ENCODE measurements at places on chromosomes 3 and 15.

GRCh38 chr3:39110041-39110639, 2.7 kb downstream of the TTC21A start:
- no peak for DNase-seq

- no peak for DNase-seq
Observed at GRCh38 chr3:179887295-179887943, 149.3 kb downstream of the PEX5L start.

DNA sequence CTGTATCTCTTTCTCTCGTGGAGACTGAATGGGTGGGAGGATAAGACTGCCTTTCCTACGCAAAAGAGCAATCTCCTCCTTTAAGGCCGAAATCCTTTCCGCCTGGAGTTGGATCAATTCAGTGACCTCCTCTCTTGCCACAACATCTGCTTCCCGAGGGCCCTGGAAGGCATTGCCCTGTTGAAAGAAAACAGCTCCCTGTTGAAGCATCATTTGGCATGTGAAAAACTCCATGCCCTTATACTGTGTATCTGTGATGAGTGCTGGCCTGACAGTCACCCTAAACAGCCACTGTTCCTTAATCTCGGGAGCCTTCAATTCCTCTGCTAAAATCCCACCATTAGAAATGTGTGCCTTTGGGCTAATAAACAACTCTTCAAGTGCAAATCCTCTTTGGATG, 80.2 kb downstream of the BOC start:
- no peak for DNase-seq

- DNase-seq = peak; percentile 65
Observed at GRCh38 chr3:49703443-49703927, 14.1 kb downstream of the RNF123 start.

- DNase-seq = no peak
Observed at GRCh38 chr3:12349895-12350811, 61.3 kb downstream of the PPARG start.

DNA sequence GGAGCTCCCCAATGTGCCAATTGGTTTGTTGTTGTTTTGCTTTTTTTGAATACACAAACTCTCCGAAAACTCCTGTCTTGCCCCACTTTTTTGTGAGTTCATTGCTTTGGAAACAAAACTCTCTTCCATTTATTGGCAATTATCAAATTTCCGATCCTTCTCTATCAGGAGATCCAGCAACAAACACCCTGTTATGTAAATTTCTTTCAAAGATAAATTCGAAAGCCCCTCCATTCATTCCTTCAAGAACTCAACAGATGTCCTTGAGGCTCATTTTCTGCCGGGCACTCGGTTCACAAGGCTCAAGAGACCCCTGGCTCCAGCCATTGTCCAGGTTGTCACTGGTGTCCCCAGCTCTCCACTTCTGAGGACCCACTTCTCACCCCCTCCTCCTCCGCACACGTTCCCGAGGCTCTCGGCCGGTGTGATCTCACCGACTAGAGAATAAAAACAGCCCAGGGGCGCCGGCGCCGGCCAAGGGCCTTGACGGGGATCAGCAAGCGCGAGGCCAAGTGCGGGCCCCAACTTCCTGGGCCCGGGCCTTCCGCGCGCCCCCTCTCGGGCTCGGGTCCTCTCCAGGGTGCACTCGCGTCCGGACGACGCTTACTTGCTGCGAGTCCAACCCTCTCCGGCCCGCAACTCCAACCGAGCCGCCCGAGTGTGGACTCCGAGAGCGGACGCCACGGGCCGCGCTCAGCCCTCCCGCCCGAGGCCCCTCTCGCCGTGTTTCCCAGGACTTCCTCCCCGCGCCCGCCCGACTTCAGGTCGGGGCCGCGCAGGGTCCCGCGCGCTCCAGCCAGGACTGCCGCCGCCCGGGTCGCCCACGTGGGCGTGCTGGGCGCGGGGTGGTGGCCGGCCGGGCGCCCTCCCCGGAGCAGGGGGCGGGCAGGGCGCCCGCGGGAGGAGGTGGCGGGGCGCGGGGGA, 533 bp upstream of the SMAD3 start:
- DNase-seq = peak; percentile 45
